ENCODE measurements at places on chromosomes 16 and 17. TPM values are rescaled to one million over a fixed set of nuclear protein-coding genes. Genes with fewer than 3 reads are reported as not detected.

The GCGR gene
- total RNA-seq = not detected

The VAT1L gene
- total RNA-seq = 4.6 TPM

The KRTAP9-8 gene
- total RNA-seq = not detected

The CFAP20 gene
- 35.7 TPM for total RNA-seq

The IGF2BP1 gene
- total RNA-seq = 5.0 TPM

The SYNGR3 gene
- total RNA-seq = 1.4 TPM

The SRRM2 gene
- 77.1 TPM for total RNA-seq

The PARD6A gene
- total RNA-seq = not detected

The DNAH17 gene
- total RNA-seq = not detected

The MPP2 gene
- 3.2 TPM for total RNA-seq

The KRTAP4-6 gene
- total RNA-seq = not detected

The FBXW10B gene
- total RNA-seq = not detected

The SLC25A10 gene
- 19.3 TPM for total RNA-seq

The SEZ6 gene
- not detected for total RNA-seq

The MRPL12 gene
- total RNA-seq = 23.7 TPM

The CRYM gene
- 2.0 TPM for total RNA-seq

Data from fibroblast of the aortic adventitia (primary cell).